ENCODE measurements at places on chromosomes 2 and 18.

- DNase-seq: no peak
Measured at GRCh38 chr2:161956738-161957137, 117.3 kb downstream of the DPP4 start.

DNA sequence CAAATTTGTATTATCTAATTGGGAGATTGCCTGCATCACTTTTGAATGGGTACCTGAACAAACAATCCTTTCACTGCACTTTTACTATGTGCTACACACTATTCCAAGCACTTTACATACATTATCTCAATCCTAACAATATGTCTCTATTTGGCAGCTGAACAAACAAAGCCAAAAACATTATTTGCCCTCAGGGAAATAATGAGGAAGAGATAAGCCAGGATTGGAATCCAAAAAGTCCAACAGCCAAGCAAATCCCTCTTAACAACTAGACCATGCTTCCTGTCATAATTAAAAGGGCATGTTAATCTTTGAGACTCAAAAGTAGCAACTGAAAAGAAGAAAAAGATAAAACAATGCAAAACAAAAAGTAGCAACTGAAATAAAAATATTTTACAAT is 32.1 kb downstream of the RPRD1A start:
- DNase-seq: no peak

- DNase-seq: no peak
Measured at GRCh38 chr18:21538230-21538629, 62.3 kb downstream of the ESCO1 start.

DNA sequence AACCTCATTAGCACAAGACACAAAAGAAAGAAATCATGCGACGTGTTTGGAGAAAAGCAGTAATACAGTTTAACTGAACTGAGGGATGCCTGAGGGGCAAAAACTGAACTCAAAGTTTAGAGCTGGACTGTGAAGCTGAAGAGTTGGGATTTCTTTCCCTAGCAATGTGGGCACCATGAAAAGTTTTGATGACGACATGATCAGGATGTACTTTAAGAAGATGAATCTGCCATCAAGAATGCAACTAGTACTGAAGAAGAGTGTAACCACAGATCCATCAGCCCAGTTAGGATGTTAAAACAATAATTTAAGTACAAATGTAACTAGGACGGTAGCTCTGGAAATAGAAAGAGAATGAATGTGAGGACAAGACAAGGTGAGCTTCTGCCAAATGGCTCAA is 196.2 kb downstream of the VWC2L start:
- no peak for DNase-seq

DNA sequence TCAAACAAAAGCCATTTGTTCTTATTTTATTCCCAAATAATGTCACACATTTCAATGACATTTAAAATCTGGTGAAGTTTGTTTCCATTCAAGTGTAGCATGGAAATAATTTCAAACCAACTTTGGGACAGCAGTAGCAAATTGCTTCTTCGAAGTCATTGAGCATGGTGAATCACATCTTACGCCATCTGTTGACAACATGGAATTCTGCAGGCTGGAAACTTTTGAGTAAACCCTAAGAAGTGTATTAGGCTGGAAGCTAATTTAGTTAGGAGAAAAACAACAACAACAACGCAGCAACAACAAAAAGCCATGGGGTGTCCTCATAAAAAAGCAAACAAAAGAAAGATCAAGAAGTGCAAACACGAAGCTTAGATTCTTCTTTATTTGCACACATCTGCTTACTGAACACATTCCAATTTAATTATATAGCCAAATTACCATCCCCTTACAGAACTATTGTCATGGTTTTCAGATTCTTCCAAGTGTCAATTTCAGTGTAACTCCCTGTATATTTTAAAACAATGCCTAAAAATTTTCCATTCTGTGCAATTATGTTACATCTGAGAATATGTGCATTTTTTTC is 659.0 kb upstream of the CDH7 start:
- no peak for DNase-seq

DNA sequence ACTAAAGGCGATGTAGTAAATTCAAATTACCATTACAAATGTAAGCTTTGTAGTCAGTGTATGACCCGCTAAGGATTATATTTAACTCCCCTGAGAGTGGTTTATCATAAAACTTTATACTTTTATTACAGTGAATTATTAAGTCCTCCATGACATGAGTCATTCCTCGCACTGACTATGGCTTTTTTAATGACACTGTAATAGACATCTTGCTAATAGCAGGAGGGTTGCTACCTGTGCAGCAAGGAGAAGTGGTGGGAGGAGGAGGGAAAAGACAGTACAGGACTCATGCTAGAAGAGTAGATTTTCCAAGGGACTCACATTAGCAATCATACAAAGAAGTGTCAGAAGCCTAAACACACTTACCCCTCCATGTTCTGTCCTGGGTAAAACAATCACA is 556.1 kb downstream of the BCL11A start:
- no peak for DNase-seq

GRCh38 chr2:12641441-12641840 is 75.3 kb upstream of the TRIB2 start:
- DNase-seq: no peak

DNA sequence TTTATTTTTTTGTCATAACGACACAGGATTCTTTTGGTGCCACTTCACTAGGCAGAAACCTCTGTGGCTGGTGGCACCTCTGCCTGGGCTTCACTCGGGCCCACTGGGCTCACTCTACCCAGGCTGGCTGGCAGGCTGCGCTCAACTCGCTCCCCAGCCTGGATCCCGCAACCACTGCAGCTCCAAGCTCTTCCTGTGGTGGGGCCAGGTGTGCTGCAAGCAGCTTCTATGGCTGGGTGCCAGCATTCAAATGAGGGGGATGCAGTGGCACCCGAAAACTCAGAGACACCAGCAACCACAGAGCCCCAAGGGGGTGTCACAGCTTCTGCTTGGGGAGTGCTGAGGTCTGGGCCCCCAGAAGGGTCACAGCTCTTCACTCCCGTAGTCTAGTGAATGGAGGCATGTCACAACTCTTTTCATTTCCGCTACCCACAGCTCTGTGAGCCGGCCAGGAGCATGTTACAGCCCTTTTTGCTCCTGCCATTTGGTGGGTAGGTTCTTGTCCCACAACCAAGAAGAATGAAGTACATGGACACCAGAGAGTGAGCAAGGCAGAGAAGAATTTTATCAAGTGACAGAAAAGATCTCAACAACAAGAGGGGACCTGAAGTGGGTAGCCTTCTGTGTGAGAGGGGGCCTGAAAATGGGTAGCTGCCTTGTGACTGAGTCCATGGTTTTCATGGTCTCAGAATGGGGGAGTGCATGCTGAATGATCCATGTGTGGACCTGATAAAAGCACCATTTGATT is 170.1 kb downstream of the UBR3 start:
- DNase-seq: no peak

DNA sequence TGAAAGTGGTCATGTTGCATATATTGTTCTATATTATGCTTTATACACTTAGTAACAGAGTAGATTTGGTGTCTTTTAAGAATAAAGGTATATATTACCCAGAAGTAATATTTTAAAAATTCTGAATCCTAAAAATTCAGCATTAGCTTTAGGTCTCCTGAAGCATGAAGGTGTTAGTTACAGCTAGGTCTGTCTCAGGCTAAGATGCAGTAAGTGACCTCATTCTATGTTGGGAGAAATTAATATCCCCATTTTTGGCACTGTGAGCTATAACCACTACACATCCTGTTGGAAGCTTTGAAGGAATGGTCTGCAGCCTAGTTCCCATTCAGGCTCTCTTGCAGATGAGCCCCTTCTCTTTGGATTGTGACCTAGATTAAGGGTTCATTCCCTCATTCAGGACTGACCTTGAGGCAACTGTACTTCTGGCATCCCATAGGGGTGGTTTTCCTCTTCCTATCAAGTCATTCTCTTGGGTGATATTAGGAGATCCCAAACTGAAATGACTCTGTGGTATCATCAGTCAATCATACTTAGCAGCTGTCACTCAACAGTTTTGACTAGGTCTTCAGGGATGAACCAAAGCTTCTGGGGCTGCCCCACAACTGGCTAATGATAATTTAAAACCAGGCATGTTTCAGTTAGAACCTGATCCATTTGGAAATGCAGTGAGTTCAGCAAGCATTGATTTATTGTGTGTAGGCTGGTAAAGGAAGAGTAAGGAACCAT is 117.7 kb downstream of the GPD2 start:
- no peak for DNase-seq

GRCh38 chr2:238642973-238643372 is 204.9 kb upstream of the TWIST2 start:
- no peak for DNase-seq

DNA sequence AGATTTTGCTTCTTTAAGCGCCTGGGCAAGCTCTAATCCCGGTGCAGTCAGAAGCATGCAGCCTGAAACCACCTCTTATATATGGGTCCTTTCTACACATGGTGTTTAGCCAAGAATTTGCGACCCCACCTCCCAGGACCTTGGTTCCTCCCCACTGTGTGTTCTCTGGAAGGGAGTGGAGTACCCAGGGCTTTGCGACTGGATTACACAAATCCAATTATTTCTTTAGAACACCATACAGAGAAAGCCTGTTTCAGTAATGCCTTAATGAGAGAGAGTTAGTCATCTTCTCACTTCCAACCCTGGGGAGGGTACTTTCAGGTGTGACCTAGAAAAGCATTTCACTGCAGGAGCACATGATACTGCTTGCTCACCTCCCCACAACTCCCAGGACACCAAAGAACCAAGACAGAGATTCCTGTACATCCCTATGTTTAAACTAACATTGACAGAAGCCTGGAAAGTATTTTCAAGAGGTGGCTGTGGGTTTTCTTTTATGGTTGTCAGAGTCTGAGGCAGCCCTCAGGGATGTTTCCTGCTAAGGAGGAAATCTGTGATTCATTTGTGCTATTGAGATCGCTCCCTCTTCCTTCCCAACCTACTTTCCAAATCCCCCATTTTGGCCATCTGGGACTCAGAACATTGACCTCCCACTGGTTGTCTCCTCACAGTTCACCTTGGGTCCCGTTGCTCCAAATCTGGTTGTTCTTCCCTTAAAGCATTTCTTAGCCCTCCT is at the start of gene CAPN14:
Gene CAPN14, minus strand, starts transcription at position 51 of the 736 bp plus-strand sequence. CDS start 12,068 bp downstream, outside the sequence.
- DNase-seq: no peak

DNA sequence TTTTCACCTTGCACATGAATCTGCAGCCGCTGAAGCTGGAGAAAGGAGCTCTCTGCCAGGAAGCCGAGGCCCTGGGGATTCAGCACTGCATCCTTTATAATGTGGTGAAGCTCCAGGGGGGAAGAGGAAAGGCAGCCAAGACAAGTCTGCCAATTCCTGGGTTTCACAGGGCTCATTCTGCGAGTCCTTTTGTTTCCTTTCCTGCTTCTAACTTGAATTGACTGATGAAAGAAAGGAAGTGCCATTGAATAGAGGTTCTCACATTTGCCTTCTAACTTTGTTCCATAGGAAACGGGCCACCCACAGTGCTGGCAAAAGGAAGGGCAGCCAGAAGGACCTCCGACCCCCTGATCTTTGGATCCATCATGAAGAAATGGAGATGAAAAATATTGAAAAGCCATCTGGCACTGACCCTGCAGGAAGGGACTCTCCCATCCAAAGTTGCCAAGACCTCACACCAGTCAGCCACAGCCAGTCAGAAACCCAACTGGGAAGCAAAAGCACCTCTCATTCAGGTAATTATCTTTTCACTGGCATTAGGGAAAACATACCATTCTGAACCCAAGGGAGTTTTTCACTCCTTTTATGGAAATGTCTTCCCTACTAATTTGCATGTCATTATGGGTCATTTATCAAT is 765.4 kb downstream of the MBD2 start:
- no peak for DNase-seq

- no peak for DNase-seq
Measured at GRCh38 chr2:230871361-230872150, 6.8 kb downstream of the ITM2C start.

DNA sequence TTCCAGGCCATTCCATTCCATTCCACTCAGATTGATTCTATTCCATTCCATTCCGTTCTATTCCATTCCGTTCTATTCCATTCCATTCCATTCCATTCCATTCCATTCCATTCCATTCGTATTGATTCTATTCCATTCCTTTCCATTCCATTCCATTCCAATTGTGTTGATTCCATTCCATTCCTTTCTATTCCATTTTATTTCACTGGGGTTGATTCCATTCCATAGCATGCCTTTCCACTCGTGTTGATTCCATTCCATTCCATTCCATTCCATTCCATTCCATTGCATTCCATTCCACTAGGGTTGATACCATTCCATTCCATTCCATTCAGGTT is 1142.3 kb downstream of the RPIA start:
- no peak for DNase-seq

DNA sequence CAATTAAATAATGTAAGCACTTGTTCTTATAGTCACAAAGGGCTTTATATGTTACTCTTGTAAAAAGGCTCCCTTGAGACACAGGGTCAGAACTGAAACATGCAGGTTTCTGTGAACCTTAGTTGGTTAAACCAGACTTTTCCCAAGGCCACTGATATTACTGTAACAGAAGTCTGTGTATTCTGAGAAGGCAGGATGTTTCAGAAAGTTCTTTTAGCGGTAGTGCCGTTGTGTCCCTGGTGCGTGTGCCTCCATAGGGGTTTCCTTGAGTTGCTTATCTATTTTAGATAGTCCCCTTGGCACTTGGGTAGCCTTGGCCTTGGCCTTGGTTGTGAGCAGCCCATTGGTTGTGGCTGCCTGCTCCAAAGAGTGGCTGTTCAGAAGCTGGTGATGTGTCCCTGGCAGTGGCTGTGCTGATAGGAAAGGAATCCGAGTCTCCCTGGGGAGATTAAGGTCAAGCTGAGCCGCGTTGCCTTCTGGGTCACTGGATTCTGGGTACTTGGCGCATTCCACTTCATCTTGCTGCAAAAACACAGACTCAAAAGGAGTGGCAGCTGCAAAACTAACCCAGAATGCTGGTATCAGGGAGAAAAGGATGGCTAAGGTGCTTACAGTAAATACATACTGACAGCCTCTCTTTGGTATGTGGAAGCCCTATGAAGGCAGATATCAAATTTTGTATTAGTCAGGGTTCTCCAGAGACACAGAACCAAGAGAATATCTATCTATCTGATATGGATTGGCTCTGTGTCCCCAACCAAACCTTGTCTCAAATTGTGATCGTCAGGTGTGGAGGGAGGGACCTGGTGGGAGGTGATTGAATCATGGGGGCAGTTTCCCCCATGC is 69.7 kb downstream of the FHOD3 start:
- no peak for DNase-seq

GRCh38 chr2:222878877-222879603 is 18.2 kb downstream of the ACSL3 start:
- no peak for DNase-seq

- DNase-seq: peak; percentile 66
Measured at GRCh38 chr2:152466980-152467676, 132.2 kb downstream of the FMNL2 start.

DNA sequence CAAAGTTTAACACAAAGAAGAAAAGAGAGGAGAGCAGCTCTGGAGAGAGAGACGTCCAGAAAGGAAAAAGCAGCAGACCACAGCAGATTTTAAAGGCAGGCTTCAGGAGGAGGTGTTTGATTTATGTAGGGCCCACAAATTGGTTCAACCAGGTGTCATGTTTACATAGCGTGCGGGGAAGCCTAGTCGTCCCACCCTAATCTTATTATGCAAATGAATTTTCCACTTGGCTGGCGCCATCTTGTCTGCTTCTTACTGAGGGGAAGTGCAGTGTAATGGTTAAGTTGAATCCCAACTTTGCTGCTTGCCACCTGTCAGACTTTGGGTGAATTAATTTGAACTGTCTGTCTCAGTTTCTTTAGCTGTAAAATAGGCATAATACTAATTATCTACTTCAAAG is 282.4 kb upstream of the CYRIA start:
- DNase-seq: no peak

GRCh38 chr2:172231508-172231907 is 128.8 kb upstream of the DLX2 start:
- no peak for DNase-seq

All from skeletal muscle cell (primary cell).